ENCODE measurements at places on chromosomes 16 and 17. TPM values are rescaled to one million over a fixed set of nuclear protein-coding genes. Genes with fewer than 3 reads are reported as not detected.
A peak's percentile ranks its signal among the peaks of the same experiment; 100 is the strongest.

DPEP3 gene
- not detected for total RNA-seq

ITGA3 gene
- total RNA-seq: 276 TPM

CMTM1 gene
- total RNA-seq: 0.61 TPM

- H3K27me3 ChIP-seq: no peaks in the 10 kb centered on the region
- peaks cover 5% of the 10 kb centered on the region for H3K4me1 ChIP-seq
- DNase-seq: no peak
- no peak overlapping the region for H3K4me3 ChIP-seq
Observed at GRCh38 chr17:74898376-74898946, 5.0 kb upstream of the FADS6 start.

DNA sequence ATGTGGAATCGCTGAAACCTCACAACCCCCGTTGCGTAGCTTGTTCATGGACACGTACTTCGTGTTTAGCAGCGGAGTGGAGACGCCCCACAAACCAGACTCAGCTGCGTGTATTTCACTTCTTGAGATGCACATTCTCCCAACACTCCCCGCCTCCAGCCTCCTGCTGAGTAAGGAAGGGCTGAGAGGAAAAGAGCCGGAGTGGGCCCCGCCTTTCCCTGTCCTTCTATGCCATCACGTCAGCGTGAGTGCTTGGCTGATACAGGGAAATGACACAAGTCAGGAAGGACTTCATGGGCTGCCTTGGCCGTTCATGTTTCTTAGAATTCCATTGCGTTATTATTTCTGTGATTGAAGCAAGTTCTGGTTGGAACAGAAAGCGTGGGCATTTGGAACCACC, 68.6 kb upstream of the CBX4 start:
- no peak overlapping the region for H3K4me3 ChIP-seq
- H3K27ac ChIP-seq: no peak overlapping the region
- H3K27me3 ChIP-seq: no peaks in the 10 kb centered on the region
- peak; percentile 72 for DNase-seq
- H3K4me1 ChIP-seq: no peaks in the 10 kb centered on the region
- H3K36me3 ChIP-seq: no peaks in the 10 kb centered on the region

DNA sequence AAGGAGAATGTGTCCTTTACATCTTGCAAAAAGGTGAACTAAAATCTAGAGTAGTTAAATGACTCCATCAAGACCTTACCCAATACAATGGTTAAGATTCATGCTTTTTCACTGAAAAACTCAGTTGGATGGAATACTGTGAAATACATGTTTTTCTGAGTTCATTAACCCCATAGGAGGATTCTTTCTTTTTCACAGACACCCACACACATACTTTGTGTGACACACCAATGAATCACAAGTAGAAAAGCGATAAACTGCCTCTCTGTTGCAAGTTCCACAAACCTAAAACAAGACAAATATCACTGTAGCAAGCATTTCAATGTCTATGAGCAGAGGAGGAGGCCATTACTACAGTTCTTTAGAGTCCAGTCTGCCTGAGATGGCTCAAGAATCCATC, 258.8 kb upstream of the CDH5 start:
- H3K4me3 ChIP-seq: no peak overlapping the region
- no peak for DNase-seq
- H3K36me3 ChIP-seq: no peaks in the 10 kb centered on the region

All from upper lobe of left lung (tissue), 6 donors.